Frontal cortex (tissue), 4 donors: ENCODE measurements at places on chromosomes 13 and 19. TPM values are rescaled to one million over a fixed set of nuclear protein-coding genes. Genes with fewer than 3 reads are reported as not detected.

Gene THAP8
- 2.9 TPM for total RNA-seq

Gene SIGLEC10
- total RNA-seq, result 1.2 TPM

Gene OLFM2
- total RNA-seq, result 86.4 TPM

Gene TLE2
- total RNA-seq, result 5.3 TPM

Gene ITGBL1
- 2.0 TPM for total RNA-seq

Gene CGB3
- not detected for total RNA-seq

Gene DHDH
- total RNA-seq, result not detected

Gene ATP8A2
- total RNA-seq, result 63.6 TPM

Gene GJB2
- 5.3 TPM for total RNA-seq

Gene STOML3
- not detected for total RNA-seq

Gene CPB2
- total RNA-seq, result not detected

Gene GPC5
- total RNA-seq, result 7.3 TPM

Gene CBY2
- not detected for total RNA-seq

Gene PGLYRP1
- not detected for total RNA-seq

Gene ANGPTL8
- total RNA-seq, result not detected

Gene NLRP4
- not detected for total RNA-seq

Gene HSPH1
- 77.5 TPM for total RNA-seq

Gene KLHL1
- total RNA-seq, result 70.9 TPM

Gene SPACA4
- not detected for total RNA-seq

Gene KLK14
- total RNA-seq, result not detected

Gene CD177
- total RNA-seq, result 1.2 TPM

Gene PINLYP
- 6.9 TPM for total RNA-seq

Gene CYP2F1
- total RNA-seq, result not detected

Gene TMEM238
- 0.41 TPM for total RNA-seq

Gene ICAM5
- total RNA-seq, result 6.1 TPM

Gene BRCA2
- total RNA-seq, result 1.6 TPM

Gene LRRC63
- 2.0 TPM for total RNA-seq

Gene ARL11
- total RNA-seq, result under 0.01 TPM

Gene CLN5
- 24.1 TPM for total RNA-seq
